ENCODE measurements at places on chromosomes 11 and 22.

GRCh38 chr11:113193016-113193415 lies 121.4 kb upstream of the TTC12 start:
- DNase-seq, result no peak

GRCh38 chr11:24496736-24497725 lies at the start of gene LUZP2:
Gene LUZP2, plus strand, starts transcription at chr11:24497053.
- no peak for DNase-seq

GRCh38 chr22:40578171-40578570 lies 58.3 kb downstream of the MRTFA start:
- peak; percentile 19 for DNase-seq

GRCh38 chr11:78380615-78381051 lies 37.0 kb downstream of the GAB2 start:
- no peak for DNase-seq

- DNase-seq, result no peak
These were observed 94.9 kb downstream of the MICAL2 start for GRCh38 chr11:12205330-12205729.

- DNase-seq, result peak; percentile 54
These were observed 16.3 kb downstream of the OR2AG2 start for GRCh38 chr11:6755303-6755952.

DNA sequence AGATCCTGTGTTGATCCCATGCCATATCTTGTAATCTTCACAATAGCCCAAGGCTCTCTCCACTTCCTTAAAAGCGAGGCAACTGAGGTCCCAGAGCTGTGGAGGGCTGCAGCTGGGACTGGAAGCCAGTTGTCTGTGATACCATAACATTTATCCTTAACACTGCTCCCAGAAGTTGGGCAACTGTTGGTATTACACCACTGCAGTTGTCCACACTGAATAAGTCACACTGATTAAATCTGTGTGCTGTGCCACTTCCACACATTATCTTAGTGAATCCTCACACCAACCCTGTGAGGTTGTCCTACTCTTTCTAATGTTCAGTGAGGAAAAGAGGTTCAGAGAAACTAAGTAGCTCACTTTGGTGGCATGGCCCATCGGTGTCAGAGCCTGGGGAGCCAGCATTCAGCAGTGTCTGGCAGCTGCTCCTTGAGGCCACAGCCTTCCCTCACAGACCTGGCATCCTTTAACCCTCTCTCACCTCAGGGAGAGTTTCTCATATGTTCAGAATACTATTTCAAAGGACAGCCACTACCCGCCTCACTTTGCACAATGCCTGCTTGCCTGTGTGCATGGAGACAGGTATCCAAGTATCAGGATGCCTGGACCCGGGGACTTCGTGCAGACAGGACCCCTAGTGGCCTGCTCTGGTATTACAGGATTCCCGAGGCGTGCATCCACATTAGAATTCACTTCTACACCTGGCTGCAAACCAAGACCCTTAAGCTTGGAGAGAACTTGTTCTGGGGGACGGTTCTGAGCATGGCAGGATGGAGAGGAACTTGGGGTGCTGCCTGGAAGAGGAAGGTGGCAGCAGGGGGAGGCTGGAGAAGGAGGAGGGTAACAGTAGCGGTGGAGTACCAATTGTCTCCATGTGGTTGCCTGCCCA lies 221.9 kb upstream of the TBCEL start:
- DNase-seq, result peak; percentile 52

DNA sequence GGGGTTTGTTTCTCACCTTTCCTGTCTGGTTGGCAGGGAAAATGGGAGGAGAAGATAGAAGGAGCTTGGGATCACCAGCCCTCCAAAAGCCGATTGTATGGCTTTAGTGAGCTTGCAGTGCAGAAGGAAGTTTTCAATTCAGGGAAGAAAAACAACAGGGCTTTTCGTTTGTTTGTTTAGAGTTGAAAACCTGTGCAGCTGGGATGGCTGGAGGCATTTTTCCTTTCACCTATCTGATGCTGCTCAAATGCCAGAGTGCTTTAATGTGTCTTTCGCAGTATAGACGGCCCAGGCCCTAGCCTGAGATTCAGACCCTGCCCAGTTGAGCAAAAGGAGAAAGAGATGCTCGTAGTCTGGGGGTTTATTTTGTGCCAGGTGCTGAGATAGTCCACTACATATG lies 87.9 kb downstream of the INSC start:
- DNase-seq, result no peak

- no peak for DNase-seq
These were observed 21.3 kb downstream of the KRTAP5-5 start for GRCh38 chr11:1650918-1651262.

- no peak for DNase-seq
These were observed 50.8 kb upstream of the ADORA2A start for GRCh38 chr22:24376586-24376985.
